ENCODE measurements at places on chromosomes 3 and 15. TPM values are rescaled to one million over a fixed set of nuclear protein-coding genes. Genes with fewer than 3 reads are reported as not detected.

MFSD1 gene
- 12.9 TPM for total RNA-seq

CLEC3B gene
- not detected for total RNA-seq

DNA sequence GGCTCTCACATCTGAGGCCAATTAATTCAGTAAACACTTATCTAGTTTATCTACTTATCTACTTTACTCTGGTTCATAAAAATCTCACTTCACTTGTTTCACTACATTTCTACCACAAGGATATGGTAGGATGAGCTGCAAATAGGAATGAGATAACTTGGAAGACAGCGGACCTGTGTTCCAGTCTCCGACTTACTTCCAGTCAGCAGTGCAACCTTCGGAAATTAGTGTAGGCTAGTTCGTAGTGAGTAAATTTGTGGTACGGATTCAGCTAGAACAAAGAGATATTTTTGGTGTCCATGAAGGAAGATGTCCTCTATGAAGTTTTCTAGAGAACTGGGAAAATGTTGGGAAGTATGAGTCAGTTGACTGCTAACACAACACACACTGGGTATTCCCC lies 66.3 kb downstream of the TPRG1 start:
- no peak for ATAC-seq

FBXW12 gene
- total RNA-seq: 0.28 TPM

DNA sequence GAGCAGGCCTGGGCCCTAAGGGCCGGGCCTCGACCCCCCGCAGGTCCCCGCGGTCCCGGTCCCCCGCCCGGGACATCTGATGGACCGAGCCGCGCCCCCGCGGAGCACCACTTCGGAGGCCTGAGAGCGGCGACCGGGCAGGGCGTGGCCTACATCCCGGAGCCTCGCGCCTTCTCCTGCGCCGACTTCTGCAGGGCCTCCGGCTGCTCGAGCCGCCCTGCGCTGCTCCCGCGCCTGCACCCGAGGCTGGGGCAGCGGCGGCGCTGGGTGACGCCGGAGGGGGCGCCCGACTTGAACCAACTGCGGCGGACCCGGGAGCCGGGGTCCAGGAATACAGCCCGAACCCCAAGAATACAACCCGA lies 14.9 kb upstream of the GP9 start:
- ATAC-seq: peak; percentile 33

CATSPER2 gene
- 4.5 TPM for total RNA-seq

GRCh38 chr3:37855363-37855970 lies 6.2 kb upstream of the CTDSPL start:
- ATAC-seq: no peak

DNA sequence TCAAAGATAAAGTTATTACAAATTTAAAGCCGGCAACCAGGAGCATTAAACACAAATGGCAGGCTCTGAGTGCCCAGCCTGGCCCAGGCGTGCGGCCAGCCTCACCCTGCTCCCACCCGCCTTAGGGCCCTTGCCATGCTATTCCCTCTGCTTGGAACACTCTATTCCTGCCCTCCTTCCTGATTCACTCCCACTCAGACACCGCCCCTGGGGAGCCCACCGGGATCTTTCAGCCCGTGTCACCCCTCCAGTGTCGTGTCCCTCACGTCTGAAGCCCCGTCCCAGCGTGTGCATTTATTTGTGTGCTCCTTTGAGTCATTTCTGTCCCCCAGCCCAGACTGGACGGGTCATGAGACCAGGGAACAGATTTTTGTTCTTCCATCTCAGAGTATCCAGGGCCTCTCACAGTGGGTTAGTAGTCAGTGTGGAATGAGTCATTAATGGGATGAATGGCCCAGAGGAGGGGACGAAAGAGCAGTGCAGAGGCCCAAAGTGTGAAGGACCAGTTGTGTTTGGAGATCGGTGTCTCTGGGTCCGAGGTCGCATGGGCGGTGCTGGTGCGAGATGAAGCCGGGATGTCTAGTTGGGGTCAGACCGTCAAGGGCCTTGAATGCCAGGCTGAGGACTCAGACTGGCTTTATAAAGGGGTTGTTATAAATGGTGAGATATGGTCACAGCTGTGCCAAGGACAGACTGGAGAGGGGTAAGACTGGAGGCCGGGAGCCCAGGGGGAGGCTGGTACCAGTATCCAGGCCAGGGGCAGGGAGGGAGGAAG lies 58.9 kb upstream of the SLC6A6 start:
- ATAC-seq: peak; percentile 61

DNA sequence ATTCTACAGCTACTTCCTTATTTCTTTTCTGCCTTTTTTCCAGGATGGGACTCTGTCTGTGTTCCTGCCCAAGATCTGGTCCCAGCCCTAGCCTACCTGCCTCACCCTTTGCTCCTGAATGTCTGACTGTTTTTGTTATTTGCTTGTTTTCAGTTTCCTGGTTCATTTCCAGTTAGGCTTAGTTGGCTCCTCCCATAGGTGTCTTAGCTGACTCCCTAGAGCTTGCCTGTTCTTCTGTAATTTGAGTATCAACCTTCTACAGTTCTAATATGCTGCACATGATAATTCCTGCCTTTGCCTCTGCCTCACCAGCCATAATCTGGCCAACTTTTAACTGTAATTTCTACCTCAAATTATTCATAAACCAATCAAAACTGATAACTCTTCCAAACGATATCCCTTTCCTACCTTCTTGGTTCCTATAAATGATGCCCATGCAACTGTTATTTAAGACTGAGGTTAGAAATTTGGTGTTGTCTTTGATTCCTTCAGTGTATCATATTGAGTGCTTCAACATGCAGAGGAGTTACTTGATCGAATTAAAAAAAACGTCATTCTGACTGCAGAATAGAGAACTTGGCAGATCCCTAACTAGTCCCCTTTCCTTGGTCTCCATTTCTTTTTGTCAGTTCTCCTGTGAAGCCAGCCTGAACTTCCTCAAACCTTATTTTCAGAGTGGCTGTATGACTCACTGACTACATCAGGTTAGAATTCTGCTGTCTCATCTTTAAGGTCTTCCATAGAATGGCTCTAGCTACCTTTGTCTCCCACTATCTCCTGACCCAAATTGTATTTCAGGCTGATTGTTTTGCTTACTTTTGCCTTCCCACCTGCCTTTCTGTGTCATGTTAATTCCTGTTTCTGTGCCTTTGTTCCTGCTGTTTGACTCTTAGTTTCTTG lies 8.4 kb downstream of the GOLM2 start:
- ATAC-seq: peak; percentile 33

DNA sequence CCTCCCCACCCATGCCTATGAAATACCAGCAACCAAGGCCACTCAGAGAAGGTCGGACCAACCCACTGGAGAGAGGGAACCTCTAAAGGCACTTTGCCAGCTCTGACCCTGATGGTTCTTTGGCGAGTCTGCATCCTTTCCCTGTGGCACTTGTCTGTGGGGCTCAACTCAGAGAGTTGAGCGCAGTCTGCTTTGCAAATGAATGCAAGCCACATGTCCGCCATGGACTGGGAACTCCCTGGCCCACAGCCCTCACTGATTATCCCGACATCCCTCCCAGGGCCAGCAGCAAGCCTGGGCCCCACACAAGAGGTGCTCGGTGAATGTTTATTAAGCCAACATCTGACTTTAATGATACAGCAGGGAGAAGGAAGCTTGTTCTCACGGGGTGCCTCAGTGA lies 55.5 kb upstream of the HES1 start:
- ATAC-seq: peak; percentile 67

MRPL47 gene
- total RNA-seq: 67.4 TPM

GRCh38 chr3:113231827-113232253 lies 20.5 kb downstream of the BOC start:
- ATAC-seq: peak; percentile 95

FAM131A gene
- 44.8 TPM for total RNA-seq

IQCF2 gene
- total RNA-seq: not detected

CLDN1 gene
- 0.14 TPM for total RNA-seq

DNA sequence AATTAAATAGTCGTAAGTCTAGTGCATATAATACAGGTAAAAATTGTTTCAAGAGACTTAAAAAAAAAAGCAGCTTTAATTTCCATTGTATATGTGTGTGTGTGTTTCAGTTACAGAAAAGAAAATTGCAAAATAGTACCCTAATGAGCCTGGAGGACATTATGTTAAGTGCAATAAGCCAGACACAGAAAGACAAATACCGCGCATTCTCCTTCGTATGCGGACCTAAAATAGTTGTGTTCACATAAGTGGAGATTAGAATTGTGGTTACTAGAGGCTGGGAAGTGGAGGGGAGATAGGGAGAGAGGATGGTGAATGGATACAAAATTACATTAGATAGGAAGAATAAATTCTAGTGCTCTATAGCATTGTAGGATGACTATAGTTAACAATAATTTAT lies 3.6 kb downstream of the MESD start:
- no peak for ATAC-seq

DNA sequence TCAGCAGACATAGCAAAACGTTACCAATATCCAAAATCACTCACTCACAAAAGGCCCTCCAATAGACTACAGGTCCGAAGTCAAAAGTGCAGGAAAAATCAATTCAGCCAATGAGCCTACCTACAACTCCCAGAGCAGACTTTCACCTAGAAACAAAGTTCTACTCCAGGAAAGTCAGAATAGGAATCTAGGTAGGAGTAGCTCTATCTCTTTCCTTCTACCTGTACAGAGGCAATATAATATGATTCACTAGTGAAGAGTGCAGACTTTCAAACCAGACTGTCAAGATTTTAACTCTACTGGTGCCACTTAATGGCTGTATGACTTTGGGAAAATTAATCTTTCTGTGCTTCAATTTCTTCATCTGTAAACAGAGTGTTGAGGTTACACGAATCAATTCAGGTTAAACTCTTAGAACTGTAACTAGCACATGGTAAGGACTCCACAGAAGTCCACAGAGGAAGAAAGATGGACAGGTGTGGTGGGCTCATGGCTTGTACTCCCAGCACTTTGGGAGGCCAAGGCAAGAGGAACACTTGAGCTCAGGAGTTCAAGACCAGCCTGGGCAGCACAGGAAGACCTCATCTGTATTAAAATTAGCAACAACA lies 9.4 kb downstream of the DCUN1D1 start:
- no peak for ATAC-seq

- ATAC-seq: no peak
Measured at GRCh38 chr15:56950979-56951378, 32.5 kb downstream of the TCF12 start.

DNA sequence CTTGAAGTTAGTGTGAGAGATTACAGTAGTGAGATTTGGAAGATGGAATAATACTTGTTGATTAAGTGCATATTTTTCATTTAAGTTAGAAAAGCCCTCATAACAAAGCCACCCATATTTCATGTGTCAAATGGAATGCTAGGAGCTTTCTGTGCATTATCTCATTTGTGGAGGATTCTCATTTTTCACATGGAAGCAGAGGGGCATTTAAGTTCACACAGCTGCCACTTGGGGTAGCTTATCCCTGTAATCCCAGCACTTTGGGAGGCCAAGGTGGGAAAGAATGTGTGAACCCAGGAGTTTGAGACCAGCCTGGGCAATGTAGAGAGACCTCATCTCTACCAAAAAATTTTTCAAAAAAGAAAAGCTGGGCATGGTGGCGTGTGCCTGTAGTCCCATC lies 55.2 kb downstream of the RAB7A start:
- no peak for ATAC-seq

DNA sequence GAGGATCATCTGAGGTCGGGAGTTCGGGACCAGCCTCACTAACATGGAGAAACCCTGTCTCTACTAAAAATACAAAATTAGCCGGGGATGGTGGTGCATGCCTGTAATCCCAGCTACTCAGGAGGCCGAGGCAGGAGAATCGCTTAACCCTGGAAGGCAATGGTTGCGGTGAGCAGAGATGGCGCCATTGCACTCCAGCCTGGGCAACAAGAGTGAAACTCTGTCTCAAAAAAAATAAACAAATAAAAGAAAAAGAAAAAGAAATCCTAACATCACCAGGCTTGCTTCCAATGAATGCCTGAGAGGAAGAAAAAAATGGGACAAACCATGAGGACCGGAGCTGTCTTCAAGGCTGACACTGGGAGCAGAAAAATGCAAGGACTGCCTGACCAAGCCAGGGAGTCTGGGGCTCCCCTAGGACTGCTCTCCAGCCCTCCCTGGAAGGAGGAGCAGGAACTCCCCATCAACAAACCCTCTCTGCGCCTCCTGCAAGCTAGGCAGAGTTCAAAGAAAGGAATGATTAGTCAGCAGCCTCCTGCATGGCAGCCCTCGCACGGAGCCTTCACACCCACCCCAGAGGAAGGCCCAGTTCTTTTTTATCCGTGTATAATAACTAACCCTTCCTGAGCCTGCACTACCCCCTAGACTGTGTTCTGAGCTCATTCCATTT lies 55.4 kb downstream of the NUP210 start:
- peak; percentile 84 for ATAC-seq

ERICH6 gene
- total RNA-seq: 0.23 TPM

- peak; percentile 87 for ATAC-seq
Measured at GRCh38 chr15:90101969-90102890, at the start of gene IDH2. Gene IDH2, minus strand, starts transcription at chr15:90102468. Its CDS starts 78 bp downstream, at chr15:90102390.

GRCh38 chr3:191987831-191988350 lies 526.9 kb downstream of the PYDC2 start:
- no peak for ATAC-seq

DNA sequence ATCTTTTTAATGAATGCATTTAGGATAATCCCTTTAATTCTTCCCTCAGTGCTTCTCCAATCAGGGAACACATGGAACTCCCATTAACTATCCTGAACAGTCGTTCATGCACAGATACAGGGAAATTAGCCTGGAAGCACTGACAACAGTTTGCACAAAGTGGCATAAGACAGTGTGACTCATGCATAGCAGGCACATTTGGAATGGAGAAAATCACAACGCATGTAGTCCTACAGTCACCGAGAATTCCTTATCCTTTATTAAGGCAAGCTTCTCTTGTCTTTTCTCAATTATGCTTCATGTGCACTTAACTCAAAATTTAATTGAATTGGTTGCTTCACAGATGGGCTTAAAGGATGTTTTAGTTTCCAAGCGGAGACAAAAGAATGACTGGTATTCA lies 155.0 kb upstream of the CRBN start:
- ATAC-seq: no peak

DNA sequence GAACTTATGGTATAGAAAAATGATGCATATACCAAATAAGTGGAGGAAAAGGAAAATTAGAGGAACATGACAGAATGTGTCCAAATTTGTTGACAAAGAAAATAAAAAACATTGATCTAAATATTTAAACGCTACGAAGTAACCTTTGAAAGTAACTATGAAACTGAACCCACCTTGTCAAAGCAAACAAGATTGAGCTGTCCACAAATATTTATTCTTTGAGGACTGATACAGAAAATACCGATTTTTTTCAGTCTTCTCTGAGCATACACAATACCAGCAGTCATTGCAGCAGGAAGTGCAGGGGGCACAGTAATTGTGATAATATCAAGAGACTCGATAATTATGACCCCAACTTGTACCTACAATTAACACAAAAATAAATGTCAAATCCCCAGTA lies 40.0 kb downstream of the ATP13A3 start:
- ATAC-seq: no peak
